ENCODE measurements at places on chromosomes 7 and 10.

- no peak for DNase-seq
Measured at GRCh38 chr7:84524714-84525694, 330.4 kb upstream of the SEMA3A start.

DNA sequence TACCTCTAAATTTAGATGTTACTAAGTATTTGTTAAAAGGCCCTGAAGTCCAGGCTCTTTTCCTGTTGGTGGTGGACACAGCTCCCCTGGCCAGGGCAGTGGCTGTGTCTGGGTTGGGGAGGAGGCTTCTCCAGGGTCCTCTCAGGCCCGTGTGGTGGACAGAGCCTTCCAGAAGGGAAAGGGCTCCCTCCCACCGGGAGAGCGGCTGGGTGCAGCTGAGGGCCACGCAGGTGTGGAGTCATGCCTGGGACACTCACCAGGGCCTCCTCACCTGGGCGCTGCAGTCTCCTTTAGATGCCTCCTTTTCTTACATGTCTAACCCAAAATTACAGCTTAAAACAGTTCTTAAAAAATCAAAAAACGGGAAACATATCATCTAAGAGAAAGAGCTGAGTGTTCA, 128.2 kb upstream of the TCERG1L start:
- DNase-seq: no peak

- DNase-seq: no peak
Measured at GRCh38 chr10:95408148-95408960, 117.6 kb upstream of the PDLIM1 start.

GRCh38 chr10:42929236-42929635, 146.6 kb downstream of the BMS1 start:
- no peak for DNase-seq

GRCh38 chr10:71504570-71504969, 107.8 kb downstream of the CDH23 start:
- no peak for DNase-seq

GRCh38 chr10:6847561-6847960, 267.5 kb upstream of the PRKCQ start:
- DNase-seq: no peak

DNA sequence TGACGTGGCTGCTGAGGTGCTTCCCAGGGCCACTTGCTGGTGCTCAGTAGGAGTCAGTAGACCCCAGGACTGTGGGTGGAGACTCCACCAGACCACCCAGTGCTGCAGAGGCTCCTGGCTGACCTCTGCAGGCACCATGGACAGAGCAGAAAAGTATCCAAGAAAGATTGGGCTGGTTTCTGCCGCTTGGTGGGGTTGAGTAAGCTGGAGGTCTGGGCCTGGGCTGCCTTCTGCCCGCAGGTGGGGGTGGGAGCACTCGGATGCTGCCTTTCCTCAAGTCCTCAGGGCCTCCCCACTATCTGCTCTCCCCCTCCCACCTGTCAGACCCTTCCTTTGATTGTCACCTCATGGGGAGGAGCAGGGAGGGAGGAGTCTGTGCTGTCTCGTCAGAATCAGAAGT, 91.6 kb downstream of the WDR37 start:
- DNase-seq: no peak

DNA sequence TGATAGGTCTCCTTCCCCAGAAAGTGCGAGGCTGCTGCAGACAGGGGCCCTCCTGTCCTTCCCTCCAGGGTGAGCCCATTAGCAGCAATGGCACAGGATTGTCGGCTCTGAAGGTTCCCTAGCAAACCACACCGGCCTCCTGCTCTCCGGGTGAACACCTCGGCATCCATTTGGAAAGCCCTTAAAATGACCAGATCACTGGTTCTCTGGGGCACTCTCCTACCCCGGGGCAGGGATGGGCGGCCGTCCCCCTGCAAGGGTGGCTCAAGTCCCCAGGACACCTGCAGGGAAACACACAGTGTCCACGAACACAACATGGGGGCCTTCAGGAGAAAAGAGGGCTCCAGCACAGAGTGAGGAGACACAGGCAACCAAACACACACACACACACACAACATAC, 459.1 kb downstream of the PTPRN2 start:
- DNase-seq: no peak

GRCh38 chr10:30775779-30776591, 146.4 kb upstream of the LYZL2 start:
- no peak for DNase-seq

GRCh38 chr10:8112230-8112905, 57.9 kb downstream of the GATA3 start:
- DNase-seq: no peak

DNA sequence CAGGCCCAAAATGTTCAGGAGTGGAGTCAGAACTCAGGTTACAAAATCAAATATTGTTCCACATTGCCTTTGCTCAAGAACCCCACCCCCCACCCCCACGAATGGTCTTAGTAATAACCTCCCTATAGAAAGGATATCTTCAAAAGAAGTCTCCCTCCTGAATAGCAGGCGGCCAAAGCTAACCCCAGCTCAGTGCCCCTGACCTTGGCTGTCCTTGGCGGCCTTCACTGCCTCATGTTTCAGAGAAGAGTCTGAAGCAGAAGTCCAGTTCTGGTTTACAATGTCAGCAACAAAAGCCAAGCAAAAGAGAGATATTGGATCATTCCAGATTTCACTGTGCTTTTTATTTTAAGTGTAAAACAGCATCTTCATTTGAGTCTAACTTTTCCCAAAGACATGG, 476.5 kb upstream of the NRP1 start:
- DNase-seq: no peak

- DNase-seq: no peak
Measured at GRCh38 chr7:35878351-35878750, 77.5 kb downstream of the SEPTIN7 start.

- DNase-seq: peak; percentile 57
Measured at GRCh38 chr7:1403638-1404459, 55.4 kb downstream of the MICALL2 start.

DNA sequence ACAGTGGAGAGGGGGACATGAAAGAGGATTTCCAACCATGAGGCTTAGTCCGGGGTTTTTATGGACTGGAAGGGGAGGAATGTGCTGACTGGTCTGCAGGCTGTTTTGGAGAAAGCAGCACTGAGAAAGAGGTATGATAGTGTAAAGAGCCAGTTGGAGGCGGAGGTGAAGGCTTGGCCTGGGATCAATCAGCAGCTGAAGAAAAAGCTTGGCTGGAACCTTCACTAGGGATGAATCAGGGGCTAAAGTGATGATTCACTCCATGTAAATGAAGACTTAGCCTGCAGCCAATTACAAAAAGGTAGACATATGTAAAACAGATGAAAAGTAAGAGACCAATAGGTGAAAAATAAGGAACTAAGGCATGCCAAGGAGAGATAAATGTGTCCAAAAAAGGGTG, 1382.6 kb downstream of the GATA3 start:
- DNase-seq: no peak

DNA sequence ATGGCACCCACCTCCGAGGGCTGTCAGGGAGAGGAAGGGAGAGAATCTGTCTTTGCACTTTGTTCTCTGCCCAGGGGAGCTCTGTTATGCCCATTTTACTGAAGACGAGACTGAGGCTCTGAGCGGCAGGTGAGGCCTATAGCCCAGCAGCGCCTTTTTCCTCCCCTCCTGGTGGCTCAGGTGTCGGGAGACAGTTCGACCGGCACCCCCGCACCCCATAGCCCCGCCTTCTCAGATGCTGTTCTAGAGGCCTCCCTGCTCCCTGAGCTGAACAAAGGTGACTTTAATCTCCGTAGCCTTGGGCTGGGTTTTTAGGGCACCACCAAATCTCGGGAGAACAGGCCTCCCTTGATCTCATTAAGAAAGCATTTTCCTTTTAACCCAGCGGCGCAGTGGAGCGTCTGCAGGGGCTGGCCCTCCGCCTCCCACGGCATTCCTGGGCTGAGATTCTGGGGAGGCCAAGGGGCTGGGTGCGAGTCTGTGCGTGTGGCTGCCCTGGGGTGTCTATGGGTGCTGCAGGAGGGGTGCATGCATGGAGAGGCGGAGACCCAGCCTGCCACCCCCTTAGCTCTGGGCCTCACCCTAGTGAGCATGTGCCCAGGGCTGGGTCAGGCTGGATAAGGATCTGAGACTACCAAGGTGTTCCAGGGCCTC, 3.3 kb downstream of the LFNG start:
- DNase-seq: no peak

DNA sequence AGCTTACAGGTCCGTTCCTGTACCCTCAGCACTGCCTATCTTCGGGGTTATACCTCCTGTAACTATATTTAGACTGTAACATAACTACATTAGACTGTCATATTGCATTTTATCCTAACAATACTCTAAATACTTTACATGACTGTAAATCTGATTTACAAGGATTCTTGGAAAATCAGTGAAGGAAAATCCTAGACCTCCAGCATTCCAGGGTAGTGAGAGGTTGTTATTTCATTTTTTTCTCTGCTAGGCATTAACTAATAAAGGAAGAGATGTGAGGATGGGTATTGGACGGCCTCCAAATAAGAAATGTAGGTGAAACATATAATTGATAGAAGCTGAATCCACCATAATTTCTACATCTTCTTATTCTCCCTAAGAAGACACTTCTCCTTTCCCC, 569.4 kb downstream of the CALN1 start:
- DNase-seq: no peak
